ENCODE measurements at places on chromosomes 5 and 9.
A peak's percentile ranks its signal among the peaks of the same experiment; 100 is the strongest.

GRCh38 chr5:128212191-128212806 is 128.7 kb downstream of the SLC12A2 start:
- no peak for DNase-seq

GRCh38 chr5:117336208-117336607 is 761.6 kb upstream of the SEMA6A start:
- DNase-seq, result no peak

- no peak for DNase-seq
Observed at GRCh38 chr5:116658141-116658540, 83.5 kb upstream of the SEMA6A start.

GRCh38 chr5:123665822-123666371 is 153.9 kb downstream of the CSNK1G3 start:
- DNase-seq, result no peak

GRCh38 chr9:4059437-4059836 is 240.4 kb downstream of the GLIS3 start:
- no peak for DNase-seq

- DNase-seq, result no peak
Observed at GRCh38 chr5:131545845-131546244, 89.2 kb downstream of the RAPGEF6 start.

DNA sequence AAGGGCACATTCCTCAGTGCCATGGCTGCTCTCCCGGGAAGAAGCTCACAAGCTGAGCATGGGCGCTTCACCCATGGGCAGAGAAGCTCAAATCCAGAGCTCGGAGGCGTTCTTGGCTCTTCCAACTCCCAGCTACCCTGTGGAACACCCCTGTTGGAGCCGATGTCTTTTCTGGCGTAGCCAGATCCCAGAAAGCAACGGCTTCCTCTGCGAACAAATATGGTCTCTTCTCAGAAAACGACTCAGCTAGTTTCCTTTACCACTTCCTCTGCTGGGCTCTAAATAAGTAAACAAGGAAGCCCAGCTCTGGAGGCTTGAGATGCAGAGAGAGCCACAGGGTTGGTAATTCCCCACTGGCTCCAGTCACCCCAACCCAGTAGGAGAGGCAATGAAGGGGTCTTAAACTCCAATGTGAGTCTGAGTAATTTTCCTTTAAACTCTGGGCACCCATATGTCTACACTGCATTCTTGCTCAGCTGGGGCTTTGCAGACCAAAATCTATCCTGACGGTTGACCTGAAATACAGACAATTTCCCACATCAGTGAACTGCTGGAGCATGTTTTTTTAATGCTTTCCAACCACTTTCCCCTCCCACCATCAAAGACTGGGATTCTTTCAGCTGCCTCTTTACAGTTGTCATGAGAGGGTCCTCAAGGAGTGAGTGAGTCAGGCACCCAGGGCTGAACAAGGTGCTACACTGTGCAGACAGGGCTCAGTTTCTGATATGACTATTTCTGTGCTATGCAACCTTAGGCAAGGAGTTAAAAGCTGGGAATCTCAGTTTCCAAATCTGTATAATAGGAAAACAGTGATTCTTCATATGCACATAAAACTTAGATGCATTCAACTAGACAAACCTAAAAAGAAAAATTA is at the start of gene LCP2:
Gene LCP2, minus strand, starts transcription at position 189 of the 874 bp plus-strand sequence. Its CDS starts 166 bp downstream, at position 23.
- peak; percentile 75 for DNase-seq

DNA sequence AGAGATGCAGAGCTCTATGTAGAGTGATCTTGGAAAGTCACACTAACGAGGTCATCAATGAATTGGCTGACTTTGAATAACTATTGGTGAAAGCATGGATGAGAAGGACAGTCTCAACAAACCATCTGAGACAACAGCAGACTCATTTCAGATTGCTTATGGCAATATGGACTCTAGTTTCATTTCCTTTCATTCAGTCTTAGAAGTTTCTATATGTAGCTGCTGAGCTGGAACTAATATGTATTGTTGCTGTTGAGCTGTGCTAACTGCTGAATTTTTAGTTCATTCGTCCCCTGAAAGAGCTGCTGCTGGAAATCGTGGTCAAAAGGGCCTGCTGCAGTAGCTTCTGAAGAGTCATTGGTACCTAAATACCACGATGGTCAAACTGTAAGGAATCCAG is 31.3 kb downstream of the TNFSF15 start:
- no peak for DNase-seq

- DNase-seq, result no peak
Observed at GRCh38 chr5:141543053-141543452, 54.2 kb downstream of the PCDHGC5 start.

DNA sequence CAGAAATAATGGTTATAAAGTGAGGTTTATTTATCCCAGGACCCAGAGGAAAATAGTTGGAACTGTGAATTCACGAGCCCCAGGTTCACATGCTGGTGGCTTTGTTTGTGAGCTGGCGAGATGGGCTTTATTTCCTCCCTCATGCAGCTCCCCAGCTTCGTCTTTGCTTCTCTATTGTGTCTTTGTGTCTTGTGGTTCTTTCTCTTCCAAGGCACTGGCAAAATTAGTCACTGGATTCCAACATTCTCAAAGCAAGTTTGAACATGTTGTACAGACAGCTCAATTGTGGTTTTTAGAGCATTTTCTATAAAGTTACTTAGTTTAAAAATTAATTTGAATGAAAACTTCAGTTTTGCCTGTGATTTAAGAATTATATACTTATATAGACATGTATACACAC is 7.2 kb downstream of the NDUFS6 start:
- DNase-seq, result no peak

DNA sequence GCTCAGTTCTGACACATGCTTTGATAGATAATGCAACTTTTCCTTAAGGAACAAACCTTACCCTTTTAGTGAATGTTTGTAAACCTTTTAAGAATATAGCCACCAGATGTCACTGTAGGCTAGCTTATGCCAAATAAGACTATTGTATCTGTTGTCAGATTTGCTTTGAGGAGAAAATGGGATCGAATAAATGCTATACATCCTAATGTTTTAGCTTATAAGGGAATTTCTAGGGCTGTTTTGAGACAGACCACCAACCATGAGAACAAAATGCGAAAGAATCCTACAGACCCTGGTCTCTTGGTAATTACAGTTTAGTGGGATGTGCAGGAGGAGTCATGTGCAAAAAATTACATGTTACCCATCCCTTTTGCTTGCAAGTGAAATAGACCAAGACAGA is 127.6 kb upstream of the NMUR2 start:
- DNase-seq, result peak; percentile 56

DNA sequence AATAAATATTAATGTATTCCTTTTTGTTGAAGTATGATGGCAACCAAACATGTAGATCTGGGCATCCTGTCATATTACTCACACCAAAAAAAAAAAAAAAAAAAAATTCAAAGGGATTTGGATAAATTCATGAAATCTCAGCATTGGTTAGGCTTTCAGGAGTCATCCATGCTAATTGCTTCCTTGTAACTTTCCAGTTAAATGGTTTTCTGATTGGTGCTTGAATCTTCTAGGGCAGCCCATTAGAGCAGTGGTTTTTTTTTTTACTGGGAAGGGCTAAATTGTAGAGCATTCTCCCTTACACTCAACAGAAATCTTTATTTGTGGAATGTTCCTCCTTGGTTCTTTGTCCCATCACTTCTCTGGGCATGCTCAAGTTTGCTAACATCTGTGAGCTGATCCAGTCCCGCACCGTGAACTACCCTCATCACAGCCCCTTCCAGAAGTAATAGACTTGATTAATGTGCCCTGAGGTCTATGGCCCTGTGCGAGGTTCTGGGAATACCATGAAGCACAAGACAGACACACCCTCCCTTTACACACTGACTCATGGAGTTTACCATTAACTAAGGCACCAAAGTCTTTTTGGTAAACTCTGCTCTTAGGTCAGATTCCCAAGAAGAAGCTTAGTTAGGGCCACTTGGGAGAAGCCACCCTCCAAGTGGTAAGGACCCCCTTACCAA is 56.0 kb downstream of the RGS3 start:
- no peak for DNase-seq

- no peak for DNase-seq
Observed at GRCh38 chr9:5384436-5384835, 44.8 kb upstream of the RLN1 start.

DNA sequence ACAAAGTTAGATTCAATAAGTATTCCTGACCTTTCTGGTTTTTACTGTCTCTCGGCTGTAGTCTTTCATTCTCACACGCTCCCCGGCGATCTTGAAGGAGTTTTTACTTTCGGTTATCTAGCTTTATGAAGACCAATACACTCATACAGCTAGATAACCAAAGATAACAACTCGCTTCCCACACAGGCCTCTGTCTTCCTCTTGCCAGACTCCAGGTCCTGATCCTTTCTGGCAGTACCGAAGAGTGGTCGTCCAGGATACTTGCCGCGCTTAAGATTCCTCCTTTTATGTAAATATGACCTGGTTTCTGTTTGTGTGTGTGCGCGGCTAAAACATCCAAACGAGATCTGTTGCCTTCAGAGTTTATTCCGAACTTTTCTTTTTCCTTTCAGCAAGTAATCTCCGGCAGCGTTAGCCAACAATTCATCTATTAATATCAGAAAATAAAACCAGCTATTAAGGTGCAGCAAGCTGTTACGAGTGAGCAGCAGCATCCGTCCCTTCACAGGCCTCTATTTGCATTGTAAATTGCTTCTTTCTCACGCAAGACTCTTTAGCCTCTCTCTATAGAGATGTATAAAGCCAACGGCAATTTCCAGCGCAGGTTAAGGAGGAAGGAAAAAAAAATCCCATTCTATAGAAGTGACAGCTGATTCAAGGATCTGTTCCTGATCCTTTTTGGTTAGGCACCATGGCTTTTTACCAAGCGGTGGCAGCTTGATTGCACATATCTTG is 216.1 kb downstream of the MEF2C start:
- DNase-seq, result peak; percentile 58

DNA sequence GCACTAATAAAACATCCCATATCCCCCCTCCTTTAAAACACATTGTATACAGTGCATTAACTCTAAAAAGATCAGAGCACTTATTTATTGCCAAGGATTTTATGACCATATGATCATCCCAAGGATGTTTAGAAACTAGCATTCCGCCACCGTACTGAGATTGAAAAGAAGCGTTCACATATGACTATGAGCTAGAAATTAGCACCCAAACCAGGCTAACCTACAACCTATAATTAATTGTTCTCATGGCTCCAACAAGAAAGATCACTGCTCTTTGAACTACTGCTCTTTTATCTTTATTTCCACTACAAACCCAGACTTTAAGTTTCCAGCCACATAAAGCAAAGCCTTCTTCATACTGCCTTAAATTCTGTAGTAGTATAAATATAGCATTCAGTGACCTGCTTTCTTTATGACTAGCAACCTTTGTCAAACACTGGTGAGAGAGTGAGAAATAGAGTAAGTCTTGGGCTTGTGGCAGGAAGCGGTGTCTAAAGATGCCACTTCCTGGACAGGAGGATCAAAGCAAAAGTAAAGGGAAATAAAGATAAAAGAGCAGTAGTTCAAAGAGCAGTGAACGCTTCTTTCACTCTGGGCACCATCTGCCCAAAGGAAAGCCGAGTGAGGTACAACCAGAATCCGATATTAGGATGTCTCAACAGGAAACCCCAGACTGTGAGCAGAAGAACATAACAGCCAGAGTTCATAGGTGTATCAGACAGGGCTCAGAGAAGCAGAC is 151.1 kb upstream of the ERCC6L2 start:
- peak; percentile 33 for DNase-seq

DNA sequence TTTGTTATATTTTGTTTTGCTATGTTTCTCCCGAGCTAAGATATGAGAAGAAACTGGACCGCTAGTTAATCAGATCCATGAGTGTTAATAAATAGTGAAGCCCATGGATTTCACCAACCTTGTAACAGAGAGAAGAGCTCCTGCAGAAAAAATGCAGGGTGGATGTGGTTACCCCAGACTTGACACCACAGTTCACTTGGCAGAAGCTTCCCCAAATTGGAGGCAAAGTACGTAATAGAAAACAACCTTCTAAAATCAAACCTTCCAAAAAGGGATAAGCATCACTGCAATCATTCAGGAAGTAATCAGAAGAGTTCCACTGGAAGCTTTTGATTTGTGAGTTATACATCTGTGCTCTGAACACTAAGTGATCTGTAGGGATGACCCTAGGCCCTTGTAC is 267.5 kb downstream of the ACTL7B start:
- DNase-seq, result peak; percentile 75

DNA sequence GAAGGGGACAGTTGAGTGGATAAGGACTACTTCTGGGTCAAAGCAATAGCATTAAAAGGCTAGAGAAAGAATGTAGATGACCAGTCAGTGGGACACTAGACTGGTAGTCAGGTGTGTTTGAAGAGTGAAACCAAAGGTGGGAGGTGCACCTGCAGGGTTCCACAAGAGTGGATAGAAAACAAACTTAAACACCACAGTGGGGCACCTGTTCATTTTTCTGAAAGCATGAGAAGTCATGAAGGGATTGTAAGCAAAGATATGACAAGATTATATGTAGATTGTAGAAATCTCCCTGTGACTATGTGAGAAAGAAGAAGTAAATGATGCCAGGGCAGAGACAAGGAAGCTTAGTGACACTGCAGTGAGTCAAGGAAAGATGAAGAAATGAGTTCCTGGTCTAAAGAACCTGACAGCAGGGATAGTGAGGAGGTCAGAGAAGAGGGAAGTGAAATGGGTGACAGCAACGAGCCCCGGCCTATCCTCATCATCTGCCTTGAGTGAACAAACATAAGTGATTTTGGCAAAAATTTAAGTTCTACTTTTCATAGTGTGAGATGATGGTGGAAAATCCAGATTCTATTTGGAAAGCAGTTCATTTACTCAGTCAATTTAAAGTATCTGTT is 296.9 kb downstream of the TLE4 start:
- peak; percentile 13 for DNase-seq

GRCh38 chr5:164053123-164053522 is 547.7 kb downstream of the MAT2B start:
- DNase-seq, result no peak

DNA sequence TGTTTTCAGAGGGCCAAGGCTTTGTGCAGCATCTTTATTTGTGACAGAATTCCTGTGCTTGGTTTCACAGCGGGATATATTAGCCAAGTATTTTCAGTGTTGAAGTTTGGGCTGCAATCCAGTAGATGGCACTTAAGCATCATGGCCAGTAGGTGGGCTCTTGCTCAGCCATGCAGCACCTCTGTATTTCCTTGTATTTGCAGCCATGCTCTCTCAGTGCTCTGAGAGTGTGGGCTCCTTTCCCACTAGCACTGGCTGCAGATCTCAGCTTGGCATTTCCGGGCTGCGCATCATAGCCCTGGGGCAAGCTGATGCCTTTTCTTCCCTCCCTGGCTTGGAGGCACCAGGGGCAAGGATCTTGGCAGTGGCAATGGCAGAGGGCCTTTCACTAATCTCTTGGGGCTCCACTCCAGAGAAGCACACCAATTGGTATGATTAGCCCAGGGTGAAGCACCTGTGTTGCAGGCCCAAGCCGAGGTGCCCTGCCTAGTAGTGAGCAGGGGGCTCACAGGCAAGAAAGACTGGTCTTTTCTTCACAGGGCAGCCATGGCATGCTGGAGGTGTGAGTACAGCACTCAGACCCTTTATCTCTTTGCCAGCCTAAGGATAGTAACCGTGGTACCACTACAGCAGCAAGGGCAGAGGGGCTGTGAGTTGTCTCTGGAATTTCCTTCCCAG is 48.3 kb downstream of the SLCO6A1 start:
- DNase-seq, result peak; percentile 44

- peak; percentile 71 for DNase-seq
Observed at GRCh38 chr5:138339464-138339863, 1.4 kb downstream of the FAM53C start.

GRCh38 chr5:180171568-180172094 is 37.4 kb downstream of the RASGEF1C start:
- DNase-seq, result no peak

GRCh38 chr5:40676613-40677343 is 2.9 kb upstream of the PTGER4 start:
- peak; percentile 19 for DNase-seq

- no peak for DNase-seq
Observed at GRCh38 chr5:39440958-39441624, 16.3 kb upstream of the DAB2 start.
